ENCODE measurements at places on chromosomes 3 and 15.

DNA sequence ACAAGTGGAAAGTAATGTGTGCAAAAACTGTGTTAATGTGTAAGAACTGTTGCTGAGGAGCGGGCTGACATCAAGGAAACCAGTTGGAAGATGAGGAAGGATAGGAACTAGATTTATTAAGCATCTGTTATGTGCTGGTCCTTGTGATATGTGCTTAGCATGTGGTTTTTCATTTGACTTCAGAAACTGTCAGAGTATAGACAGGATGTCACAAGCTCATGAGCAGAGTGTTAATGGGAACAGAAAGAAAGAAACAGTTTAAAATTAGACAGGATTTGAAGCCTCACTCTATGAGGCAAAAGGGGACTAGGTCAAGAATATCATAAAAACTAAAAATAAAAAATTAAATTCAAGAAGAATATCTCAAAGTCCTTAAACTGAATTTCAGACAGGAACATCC is 270.6 kb upstream of the DPPA4 start:
- DNase-seq = no peak

- no peak for DNase-seq
Observed at GRCh38 chr15:63491116-63491827, 13.1 kb upstream of the USP3 start.

- no peak for DNase-seq
Observed at GRCh38 chr3:9681011-9681722, 22.5 kb upstream of the CPNE9 start.

- no peak for DNase-seq
Observed at GRCh38 chr15:45182996-45183395, 4.8 kb downstream of the SHF start.

- DNase-seq = no peak
Observed at GRCh38 chr3:113079218-113079961, 88.6 kb downstream of the GTPBP8 start.

DNA sequence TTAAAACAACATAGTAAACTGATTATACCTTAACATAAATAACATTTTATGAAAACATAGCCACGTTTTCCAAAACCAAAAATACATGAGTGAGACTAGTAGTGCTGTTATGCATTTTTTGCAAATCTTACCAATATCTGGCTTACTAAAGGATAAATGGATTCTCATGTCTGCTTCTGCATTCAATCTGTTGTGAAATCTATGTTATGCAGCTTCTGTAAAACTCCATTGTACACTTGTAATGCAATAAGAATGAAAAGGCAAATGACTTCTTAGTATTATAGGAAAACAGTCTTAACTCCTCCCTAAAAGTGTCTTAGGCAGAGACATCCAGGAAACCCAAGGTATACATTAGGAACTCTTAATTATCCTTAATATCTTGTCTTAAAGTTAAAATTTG is 330.9 kb upstream of the THBS1 start:
- DNase-seq = no peak

GRCh38 chr3:153165261-153165681 is 3.2 kb downstream of the RAP2B start:
- DNase-seq = no peak

DNA sequence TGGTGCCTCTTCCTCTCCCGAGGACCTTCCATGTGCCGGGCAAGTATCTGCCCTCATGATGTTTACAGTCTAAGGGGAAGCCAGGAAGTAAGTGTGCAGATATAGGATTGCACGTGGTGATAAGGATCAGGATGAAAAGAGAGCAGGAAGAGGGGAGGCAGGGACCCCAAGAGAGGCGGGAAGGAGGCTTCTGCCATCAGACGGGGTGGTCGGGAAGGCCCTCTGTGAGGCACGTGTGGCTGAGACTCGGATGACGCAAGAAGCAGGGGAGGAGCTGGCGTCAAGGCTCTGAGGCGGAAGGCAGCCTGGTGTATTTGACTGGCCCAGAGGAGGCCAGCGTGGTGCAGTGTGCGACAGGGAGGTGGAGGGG is 762 bp upstream of the IQSEC1 start:
- DNase-seq = no peak

DNA sequence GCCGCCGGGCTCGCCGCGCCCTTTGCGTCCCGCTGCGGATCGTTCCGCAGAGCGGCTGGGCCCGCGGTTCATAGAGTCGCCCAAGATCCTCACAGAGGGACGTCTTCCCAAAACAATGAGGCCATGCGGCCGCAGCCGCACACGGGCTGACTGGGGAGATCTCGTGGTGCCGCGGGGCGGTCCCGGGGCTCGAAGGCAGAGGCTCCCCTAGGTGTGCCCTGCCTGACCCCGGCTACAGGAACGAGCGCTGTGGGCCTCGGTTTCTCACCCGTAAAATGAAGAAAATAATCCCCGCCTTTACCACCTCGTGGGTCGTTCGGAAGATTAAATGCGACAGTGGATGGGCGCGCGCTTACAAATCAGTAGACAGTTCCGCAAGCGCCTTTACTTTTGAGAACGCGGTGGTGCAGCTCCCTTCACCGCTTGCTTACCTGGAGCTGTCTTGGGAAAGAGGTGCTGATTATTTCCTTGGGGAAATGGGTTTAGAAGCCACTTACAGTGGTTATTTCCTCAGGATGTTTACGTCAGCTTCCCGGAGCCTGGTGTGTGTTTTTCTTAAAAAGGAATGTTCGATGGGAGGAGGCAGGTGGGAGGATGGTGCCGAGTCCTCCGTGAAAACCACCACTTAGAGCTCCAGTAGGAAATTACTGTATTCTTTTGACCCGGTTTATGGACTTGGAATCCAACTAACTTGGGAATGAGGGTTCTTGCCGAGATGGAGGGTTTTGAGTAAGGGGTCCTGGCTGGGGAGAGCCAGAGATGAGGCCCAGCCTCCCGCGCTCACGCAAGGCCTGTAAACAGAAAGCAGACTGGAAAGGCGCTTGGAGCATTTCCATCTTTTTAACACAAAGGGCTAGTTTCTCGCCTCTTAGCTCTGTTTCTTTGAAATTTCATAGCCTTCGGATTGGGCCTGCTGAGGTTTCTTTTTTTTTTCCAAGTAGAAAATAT is 1.9 kb upstream of the MEX3B start:
- no peak for DNase-seq
